NCI-H2171 treated with DMSO at 0.1 percent for 48 hours (cell line): ENCODE measurements at places on chromosomes 5 and 9.
A peak's percentile ranks its signal among the peaks of the same experiment; 100 is the strongest.

GRCh38 chr9:121026768-121027167, 23.3 kb downstream of the C5 start:
- no peak for DNase-seq

- DNase-seq, result no peak
Measured at GRCh38 chr9:119095072-119095471, 274.2 kb downstream of the BRINP1 start.

DNA sequence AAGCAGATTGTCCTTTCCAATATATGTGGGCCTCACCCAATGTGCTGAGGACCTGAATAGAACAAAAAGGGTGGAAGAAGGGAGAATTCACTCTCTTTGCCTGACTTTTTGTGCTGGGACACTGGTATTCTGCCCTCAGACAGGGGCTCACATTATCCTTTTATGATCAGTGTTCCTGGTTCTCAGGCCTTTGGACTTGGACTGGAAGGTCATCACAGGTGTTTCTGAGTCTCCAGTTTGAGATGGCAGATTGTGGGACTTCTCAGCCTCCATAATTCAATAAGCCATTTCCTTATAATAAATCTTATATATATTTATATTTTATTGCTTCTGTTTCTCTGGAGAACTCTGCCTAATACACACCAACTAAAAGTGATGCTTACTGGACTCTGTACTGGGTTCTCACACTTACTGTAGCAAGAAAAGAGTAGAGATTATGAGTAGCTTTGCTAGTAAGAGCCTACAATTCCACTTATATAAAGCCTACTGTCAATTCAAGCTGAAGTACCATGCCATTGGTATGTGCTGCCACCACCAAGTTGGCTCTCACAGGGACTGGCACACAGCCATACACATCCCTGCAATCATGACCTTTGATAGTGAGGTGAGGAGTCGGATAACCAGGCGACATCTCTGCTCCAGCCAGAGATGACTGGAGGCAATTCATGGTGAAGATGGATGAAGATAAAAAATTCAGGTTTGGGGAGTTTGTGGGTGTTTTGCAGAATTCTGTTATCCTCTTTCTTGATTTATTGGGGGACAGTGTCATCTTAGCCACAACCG, 130.7 kb upstream of the NR3C1 start:
- DNase-seq, result no peak

DNA sequence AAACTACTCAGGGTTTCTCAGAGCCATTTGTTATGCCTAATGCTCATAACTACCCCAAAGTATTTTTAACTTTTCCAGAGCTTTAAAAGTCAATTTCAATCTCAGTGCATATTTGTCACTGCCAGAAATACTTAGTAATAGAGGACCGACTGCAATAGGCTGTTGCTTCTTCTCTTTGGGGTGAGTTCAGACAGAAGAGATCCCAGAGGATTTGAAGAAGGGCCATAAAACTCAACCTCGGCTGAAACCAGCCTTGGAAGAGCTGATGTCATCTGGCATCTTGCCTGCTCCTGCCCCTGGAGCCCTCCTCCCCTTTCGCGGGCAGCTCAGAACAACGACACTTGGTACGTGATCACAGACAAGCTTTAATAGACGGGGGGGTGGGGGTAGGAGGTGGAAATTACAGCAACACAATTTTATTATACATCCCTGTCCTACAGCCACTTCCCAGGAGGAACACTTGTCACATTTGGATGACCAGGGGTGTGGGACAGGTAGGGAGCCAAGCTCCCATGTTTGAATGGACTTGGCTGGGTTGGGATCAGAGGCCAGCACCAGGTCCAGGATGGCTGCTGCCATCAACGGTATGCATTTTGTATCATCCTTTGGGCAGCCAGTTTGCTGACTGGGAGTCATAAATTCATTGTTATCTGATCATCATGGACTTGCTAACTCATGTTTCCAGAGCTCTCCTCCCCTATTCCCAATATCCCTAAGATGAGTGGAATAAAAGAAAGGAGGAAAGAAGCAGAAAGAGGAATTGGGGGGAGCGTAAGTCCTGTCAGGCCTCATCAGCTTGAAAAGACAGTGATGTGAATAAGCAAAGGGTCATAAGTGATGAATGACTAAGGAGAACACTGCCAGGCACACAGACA, 186.6 kb upstream of the PANK3 start:
- DNase-seq, result peak; percentile 72

DNA sequence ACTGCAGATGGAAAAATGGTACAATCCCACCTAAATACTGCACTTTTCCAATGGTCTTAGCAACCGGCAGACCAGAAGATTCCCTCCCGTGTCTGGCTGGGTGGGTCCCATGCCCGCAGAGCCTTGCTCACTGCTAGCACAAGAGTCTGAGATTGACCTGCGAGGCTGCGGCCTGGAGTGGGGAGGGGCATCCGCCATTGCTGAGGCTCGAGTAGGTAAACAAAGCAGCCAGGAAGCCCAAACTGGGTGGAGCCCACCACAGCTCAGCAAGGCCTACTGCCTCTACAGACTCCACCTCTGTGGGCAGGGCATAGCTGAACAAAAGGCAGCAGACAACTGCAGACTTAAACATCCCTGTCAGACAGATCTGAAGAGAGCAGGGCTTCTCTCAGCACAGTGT, 221.6 kb upstream of the CTNND2 start:
- DNase-seq, result no peak

- DNase-seq, result peak; percentile 35
Measured at GRCh38 chr9:78261403-78262001, 25.6 kb downstream of the CEP78 start.

DNA sequence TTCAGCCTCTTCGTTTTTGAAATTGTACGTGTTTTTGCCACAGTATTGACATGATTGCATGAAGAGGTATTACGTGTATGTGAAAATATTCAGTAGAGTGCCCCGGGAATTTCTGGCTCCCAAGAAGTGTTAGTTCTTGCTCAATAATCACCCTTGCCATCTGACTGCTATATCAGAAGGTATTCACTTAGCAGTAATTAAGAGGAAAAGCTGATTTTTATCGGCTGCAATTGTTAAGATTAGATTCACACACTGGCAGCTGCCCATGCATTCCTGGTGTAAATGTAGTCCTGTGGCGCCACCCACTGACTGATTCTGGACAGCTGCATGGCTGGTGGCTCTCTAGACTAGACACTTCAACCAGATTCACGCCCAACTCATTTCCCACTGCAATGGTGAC, 440.1 kb upstream of the ADAMTS16 start:
- peak; percentile 96 for DNase-seq

DNA sequence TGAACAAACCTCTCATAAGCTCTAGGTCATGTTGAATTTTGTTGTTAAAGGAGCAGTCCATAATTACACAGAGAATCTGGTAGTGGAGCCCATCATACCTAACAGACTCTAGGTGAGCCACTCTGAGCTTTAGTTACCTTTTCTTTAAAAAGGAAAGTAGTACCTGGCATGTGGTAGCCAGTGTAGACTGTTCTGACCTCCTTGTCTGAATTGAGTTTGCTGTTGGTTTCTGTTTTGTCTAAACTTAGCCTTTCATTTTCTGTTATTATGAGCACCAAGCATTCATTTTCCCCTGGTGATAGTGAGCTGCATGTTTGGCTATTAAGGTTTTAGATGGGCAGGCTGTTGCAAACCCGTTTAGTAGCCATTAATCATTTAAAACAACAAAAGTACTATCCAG, 112.2 kb downstream of the MAST4 start:
- DNase-seq, result no peak
